Stimulated activated CD4-positive, alpha-beta T cell treated with anti-CD3 and anti-CD28 coated beads, Interleukin-15, amount 100 ng/mL, for 24 hours (primary cell): ENCODE measurements at places on chromosomes 1 and 21.

DNA sequence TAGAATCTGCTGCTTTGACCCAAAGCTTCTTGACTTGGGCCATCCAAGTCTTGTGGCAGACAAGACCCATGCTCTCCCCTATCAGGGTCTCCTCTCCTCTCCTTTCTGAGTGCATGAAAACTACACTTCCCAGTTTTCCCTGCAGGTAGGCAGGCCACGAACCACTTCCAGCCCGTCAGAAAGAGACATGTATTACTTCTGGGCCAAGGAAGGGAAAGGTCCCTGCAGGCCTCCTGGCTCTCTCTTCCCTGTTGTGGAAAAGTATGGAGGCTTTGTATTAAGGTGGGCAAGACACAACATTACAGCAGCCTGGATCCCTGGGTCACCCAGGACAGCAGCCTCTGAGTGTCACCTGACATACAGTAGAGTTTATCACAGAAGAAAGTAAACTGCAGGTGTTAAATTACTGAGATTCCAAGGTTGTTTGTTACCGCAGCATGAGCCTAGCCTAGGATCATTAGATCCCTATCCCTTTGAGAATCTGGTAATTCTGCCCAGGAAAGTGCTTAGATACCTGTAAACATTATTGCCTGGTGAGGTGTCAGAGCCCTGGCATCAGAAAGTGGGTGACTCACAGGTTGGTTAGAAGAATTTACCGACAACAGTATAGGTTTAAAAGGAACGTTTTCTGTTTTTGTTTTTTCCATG lies 717.3 kb downstream of the MATN1 start:
- DNase-seq: no peak

GRCh38 chr1:5975133-5975880 lies 16.9 kb downstream of the NPHP4 start:
- peak; percentile 59 for DNase-seq

- no peak for DNase-seq
These were observed 32.8 kb upstream of the PTPRC start for GRCh38 chr1:198606020-198606438.

- DNase-seq: no peak
These were observed 35.0 kb downstream of the UBE2T start for GRCh38 chr1:202306535-202307345.

DNA sequence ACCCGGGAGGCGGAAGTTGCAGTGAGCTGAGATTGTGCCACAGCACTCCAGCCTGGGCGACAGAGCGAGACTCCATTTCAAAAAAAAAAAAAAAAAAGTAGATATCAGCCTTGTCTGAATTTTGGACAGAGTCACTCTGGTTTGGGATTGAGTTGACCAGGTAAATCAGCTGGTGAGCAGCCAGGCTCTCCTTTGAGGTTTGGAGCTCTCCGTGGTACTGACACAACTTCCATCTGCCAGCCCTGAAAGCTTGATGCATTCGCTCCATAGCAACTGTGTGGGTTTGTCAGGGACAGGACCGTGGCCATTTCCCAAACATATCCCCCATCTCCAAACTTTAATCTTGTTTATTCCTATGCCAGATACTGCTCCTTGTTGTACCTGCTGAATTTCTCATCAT lies 155.2 kb downstream of the DMRTA2 start:
- no peak for DNase-seq

DNA sequence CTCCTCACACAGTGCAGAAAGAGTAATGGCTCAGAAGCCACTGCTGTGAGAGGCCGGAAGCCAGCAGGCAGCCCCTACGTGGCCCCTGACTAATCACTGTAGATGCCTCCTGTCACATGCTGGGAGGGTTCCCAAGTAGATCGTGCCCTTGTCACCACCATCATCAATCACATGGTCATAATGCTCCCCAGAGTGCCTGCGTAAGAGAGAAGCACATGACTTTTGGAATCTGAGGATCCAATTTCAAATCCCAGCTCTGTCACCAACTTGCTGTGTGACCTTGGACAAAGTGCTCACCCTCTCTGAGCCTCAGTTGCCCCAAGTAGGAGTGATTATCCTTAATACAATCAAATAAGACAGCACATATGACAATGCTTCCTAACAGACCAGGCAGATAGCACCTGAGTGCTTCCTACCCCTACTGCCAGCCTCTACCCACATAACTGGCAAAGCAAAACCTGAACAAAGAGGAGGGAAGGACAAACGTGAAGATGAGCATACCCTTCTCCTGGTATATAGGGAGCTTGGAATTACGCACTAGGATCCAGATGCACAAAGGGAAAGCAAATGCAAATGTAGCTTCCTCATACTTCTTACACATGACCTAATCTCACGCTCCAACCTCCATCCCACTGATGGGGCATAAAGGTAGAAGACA lies 65.7 kb downstream of the SDC3 start:
- no peak for DNase-seq

DNA sequence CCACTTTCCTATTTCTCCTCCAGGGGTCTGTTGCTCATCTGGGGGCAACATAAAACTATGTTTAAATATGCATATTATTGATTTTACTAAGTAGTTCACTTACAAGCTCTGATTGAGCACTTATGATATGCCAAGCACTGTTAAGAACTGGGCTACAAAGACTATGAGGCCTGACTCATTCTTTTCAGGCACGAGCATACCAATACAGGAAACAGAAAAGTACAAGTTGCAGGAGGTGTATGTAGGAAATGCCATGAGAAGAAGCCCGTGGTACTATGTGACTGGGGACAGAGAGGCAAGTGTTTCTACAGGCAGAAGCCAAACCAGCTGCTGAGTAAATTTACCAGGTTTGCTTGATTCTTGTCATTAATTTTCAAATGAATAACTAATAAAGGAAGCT lies 120.4 kb upstream of the PTGFR start:
- no peak for DNase-seq

GRCh38 chr1:200369706-200370105 lies 40.1 kb downstream of the ZNF281 start:
- DNase-seq: no peak

- DNase-seq: no peak
These were observed 897 bp downstream of the COL16A1 start for GRCh38 chr1:31702836-31703404.

DNA sequence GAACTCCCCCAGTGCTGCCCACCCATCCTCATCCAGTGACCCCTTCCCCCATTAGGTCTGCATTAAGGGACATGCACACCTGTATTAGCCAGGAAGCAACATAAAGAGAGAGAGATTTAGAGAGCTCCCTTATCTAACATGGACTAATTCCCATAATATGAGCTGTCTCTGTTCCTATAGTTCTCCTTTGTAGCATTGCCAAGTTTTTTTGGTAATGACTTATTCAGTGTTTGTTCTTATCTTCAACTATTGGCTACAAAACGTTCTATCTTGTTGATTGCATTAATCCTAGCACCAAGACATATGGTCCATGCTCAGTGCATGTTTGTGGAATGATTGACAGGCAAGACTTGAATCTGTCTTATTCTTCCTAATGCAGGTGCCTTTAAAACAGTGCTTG lies 264.0 kb downstream of the ADGRL2 start:
- DNase-seq: no peak

DNA sequence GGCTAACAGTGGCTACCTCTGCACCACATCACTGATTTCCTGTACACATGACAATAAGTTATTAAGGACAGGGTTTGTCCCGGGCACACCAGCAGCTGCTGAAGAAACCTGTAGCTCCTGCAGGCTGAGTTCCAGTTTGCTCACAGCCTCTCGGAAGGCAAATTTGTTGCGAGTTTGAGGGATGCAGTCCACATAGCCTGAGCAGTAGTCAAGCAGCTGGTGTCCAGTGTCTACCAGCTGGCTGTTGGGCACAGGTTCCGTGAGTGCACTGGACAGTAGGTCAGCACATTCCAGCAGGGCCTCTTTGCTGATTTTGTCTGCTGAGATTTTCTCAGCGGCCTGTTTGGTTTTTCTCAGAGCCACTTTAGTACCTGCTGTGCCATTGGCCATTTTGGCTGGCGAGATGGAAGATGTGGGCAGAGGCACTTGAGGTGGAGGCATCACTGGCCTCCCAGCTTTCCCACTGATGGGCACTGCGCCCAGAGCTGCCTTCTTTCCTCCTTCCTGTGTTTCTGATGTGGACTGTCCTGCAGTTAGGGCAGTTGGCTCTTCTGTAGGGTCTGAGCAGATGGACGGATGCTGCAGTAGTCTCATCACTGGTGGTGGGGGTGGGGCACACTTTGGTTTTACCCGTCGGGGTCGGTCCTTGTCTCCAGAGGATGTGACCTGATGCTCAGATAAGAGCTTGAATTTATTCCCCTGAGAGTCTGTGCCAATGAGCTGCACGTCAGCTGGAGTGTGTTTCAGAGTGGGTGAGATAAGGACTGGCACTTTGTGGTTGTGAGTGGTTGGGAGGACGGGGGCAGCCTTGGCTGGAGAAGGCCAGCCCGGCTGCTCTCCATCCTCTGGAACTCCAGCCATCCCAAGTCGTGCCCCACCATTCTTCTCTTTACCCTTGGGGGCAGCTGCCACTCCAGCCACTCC lies 26.1 kb downstream of the TOR3A start:
- DNase-seq: no peak

- DNase-seq: no peak
These were observed 247.9 kb upstream of the DUSP10 start for GRCh38 chr1:221989741-221990140.

GRCh38 chr21:17460094-17460493 lies 52.7 kb upstream of the CXADR start:
- no peak for DNase-seq

GRCh38 chr1:37478451-37478881 lies 4.1 kb downstream of the ZC3H12A start:
- peak; percentile 72 for DNase-seq

DNA sequence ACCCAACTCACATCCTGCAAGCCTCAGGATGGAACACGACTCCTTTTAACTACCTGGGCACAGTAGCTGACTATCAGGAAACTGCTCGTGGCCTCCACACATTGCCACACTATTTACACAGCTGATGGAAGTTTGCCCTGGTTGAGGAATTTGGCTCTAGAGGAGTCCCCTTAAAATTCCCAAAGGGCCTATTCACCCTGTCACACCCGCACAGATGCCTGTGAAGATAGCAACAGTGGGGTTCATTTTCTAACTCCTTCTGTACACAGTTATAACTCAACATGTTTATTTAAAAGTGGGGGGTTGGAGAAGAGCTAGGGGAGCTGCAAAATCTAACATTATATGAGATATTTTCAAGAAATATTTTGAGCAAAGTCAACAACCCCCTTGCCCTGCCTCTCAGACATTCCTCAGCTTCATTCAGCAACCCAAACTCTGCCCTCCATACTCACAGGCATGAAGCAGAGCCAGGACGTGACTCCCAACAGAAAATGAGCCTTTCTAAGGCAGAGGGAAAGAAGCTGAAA lies 35.8 kb upstream of the CCN1 start:
- no peak for DNase-seq

DNA sequence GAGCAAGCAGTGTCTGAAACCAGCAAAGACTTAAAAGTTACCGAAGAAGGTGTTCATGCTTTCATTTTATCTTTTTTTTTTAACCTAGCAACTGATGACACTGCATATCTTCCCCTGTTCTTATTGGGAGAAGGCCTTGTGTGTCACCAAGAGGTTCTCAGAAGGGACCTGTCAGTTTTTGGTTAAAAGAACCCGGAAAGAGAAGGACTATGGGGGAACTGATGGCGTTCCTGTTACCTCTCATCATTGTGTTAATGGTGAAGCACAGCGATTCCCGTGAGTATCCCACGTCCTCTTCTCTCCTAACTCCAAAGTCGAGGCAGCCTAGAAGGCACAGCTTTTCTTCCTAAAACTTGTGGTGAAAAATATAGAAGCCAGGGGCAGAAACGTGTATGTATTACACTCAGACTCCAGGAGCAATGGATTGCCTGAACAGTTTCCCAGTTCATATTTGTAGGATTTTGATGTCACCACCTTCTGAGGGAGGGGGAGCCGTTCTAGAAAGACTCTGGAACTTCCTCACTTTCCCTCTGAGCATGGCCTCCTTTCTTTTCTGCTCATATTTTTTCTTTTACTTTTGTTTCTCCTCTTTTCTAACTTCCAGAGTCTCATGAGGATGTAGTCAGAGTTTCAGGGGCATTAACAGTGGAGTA lies at the start of gene MR1:
MR1 (plus strand) TSS at position 185 of the 653 bp plus-strand sequence; CDS start at position 210, 25 bp downstream.
- peak; percentile 30 for DNase-seq

DNA sequence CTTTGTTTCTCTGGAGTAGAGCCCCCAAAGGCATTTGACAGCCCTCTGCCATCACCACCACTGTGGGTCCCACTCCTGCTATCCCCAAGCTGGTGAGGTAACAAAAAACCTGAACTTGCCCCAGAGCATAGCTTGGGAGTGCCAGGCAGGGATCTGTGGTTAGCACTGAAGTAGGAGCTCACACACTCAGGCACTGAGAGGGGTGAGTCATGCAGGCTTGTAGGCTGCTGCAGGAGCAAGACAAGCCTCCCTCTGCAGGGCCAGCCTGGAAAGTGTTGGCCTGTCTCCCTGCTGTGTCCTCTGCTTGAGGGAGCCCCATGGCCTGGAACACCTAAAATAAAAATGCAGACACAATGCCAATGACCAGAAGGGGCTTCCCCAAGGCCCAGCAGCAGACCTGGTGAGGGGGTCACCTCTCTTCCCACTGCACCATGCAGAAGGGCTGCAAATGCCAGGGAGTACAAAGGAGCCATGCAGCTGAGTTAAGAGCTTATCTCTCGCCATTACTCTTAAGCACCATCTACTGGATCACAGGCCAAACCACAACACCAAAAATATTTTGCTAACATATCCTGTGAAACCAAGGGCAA lies 108.9 kb upstream of the POGK start:
- no peak for DNase-seq

DNA sequence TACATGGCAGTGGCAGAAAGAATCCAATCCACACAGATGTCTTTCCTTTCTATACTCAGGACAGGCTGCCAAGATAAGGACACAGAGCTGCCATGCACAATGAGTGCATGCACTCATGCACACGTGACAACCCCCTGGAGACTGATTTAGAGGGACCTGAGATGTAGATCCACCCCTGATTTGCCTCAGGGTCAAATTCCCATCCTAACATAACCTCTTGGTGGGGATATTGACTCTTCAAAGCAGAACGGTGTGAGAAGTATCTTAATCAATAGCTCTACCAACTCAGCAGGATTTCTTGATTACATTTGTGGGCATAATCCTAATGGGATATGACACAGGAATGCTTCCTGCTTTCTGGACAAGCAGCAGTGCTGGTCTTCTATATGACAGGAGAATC lies 125.2 kb upstream of the DSCAM start:
- DNase-seq: no peak

DNA sequence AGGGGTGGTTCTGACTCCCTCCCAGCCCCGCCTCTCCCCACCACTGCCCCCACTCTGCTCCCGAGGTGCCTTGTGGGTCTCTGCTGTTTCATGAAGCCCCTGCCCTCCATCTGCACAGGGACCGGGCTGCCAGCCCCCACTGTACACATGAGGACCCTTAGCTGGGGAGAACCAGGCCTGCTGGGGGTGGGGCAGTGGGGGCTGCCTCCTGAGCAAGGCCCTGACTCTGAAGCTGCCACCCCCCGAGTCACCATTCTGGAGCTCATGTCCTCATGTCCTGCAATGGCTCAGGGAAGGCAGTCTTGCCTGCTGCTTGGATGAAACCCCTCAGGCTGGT lies 8.4 kb downstream of the HES3 start:
- no peak for DNase-seq

DNA sequence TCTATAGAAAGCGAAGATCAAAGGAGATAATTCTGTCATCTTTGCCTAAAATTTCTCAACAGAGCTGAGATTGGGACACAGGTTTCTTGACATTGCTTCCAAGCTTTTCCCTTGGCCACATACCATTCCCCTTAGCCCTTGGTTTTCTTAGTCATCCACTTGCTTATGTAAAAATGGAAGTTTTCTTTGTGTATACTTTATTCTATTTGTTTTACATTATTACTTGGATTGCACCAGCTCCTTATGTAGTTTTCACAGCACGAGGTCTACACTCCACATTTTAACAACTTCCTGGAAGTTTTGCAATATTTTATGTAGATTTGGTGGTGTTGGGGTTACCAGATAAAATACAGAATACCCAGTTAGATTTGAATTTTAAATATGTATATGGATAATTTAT lies 129.8 kb downstream of the PLA2G4A start:
- DNase-seq: no peak
